ENCODE measurements at places on chromosomes 1 and 21.

DNA sequence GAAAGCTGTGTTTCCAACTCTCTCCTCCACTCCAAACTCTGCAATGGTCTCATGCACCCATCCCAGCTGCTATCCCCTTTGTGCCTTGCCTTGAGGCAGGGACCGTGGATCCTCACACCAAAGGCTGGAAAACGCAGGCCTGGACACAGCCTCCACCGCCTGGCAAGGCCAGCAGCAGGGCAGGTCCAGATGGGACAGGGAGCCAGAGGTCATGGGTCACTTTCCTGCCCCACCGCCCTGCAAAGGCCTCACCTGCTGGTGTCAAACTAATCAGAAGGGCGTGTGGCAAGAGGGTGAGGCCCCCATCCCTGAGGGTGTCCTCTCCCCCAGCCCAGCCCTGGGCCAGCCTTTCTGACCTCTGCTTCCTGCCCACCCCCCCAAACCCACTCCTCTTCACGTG, 106.3 kb downstream of the PAX7 start:
- no peak for DNase-seq

- no peak for DNase-seq
Observed at GRCh38 chr1:233121947-233122559, 171.6 kb downstream of the NTPCR start.

- DNase-seq: no peak
Observed at GRCh38 chr1:223842784-223843183, 3.0 kb downstream of the TP53BP2 start.

GRCh38 chr1:245978915-245979314, 528.2 kb downstream of the SMYD3 start:
- no peak for DNase-seq

GRCh38 chr1:203177470-203178039, 1.9 kb upstream of the MYBPH start:
- DNase-seq: no peak

DNA sequence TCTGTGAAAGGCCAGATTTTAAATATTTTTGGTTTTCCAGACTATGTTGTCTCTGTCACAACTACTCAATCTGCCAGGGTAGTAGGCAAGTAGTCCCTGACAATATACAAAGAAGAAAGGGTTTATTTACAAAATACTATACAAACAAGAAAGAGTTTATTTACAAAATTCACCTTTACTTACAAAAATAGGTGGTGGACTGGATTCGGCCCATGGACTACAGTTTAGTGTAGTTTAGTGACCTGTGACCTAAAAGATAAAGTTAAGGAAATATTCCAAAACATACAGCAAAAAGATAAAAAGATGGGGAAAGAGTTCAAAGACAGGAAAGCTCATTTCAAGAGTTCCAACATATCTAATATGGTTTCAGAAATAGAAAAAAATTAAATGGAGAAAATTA, 52.9 kb upstream of the MAP10 start:
- DNase-seq: no peak

DNA sequence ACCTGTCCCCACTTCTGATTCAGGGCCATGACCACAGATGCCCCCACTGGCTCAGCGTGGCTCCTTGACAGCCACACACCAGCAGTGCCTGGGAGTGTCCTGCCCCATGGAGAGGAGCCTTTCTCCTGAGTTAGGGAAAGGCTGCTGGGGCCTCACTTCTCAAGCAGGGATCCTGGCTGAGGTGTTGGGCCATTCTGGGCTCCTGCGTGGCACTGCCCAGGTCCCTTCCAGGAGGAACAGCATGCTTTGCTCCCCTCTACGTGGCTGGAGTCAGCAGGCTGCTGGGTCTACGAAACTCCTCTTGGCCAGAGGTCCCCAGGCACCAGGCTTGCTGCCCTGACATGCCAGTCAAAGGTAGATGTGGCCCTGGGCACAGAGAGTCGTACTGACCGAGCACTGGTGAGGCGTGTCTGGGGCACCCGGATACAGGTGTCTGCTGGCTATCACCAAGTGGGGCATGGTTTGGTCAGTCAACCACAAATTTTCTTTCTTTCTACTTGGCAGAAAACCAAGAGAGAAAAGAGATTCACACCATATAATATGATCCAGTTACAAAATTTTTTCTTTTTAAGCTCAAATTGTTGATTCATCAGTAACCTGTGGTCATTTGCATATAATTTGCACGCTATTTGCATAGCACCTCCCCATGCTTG, 4.1 kb downstream of the ADORA1 start:
- no peak for DNase-seq

- no peak for DNase-seq
Observed at GRCh38 chr1:53176452-53177208, 20.0 kb upstream of the CPT2 start.

- DNase-seq: no peak
Observed at GRCh38 chr1:59596432-59596831, 218.3 kb upstream of the HOOK1 start.

- DNase-seq: no peak
Observed at GRCh38 chr1:9422911-9423505, 116.3 kb upstream of the SLC25A33 start.

DNA sequence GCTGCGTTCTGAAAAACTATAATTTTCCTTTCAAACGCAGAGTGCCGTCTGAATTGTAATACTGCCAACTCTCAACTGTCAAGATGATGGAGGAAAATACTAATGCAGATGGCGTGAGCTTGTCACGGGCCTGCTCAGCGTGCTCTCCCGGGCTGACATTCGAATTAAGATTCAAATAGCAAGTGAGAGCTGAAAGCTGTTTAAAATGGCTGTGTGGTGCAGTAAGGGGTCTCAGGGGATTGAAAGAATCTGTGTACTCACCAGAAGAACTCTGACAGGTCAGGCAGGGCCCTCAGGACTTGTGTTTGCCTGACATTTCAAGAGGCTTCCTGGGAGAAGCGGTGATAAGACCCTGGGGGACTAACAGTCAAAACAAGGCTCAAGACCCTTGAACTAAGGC, 33.1 kb downstream of the ZMYND12 start:
- no peak for DNase-seq

DNA sequence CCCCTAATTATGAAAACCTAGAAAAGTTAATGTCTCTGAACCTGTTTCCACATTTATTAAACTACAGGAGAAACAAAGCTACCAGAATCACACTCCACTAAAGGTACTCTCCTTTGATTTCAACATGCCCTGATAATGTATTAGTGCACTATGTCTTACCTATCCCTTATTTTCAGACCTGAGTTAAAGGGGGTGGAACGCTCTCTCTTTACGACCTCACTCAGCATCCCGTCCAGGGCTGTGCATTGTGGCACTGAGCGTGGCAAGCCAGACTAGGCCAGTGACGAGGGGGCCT, 678 bp downstream of the LSM10 start:
- DNase-seq: no peak

- no peak for DNase-seq
Observed at GRCh38 chr1:45148209-45148825, 58.1 kb downstream of the ZSWIM5 start.

- no peak for DNase-seq
Observed at GRCh38 chr1:155015527-155016230, 13.1 kb downstream of the ZBTB7B start.

- DNase-seq: no peak
Observed at GRCh38 chr1:198498881-198499280, 41.6 kb downstream of the ATP6V1G3 start.

GRCh38 chr1:157469752-157470675, 82.3 kb downstream of the FCRL5 start:
- no peak for DNase-seq

GRCh38 chr1:2126331-2127186, 68.0 kb downstream of the FAAP20 start:
- DNase-seq: no peak

DNA sequence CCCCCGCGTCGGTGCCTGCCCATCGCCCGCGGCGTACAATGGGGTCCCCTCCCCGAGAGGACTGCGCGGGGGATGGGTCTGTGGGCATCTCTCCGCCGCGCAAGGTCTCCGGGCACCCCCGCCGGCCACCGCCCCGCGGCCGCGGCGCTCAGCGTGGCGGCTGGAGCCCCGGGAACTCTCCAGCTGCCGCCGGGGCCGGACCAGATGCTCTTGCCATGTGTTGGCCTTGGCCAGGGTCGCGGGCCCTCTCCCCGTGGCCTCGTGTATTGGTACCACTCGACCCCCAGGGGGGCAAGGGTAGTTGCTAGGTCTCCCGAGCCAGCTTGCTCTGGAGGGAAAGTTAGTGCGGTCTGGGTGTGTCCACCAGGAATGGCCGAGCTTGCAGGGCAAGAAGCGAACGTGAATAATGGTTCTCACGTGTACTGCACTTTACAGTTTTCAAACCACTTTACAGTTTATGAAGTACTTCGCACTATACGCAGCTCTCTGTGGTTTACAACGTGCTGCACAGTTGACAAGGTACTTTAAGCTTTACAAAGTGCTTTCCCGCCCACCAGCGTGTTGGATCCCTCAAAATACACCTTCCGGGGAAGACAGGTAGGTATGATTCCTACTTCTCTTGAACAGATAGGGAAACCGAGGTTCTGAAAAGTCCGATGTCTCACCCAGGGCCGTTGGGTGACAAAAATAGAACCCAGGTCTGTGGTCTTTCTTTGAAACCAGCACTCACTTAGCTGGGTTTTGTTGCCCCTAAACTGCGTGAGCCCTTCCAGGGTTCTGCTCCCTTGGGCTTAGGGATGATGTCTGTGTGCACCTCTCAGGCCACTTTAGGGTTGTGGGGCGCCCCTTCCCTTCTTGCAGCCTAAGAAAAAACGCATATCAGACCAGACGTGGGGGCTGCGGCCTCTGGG, 1.2 kb downstream of the EPHB2 start:
- no peak for DNase-seq

DNA sequence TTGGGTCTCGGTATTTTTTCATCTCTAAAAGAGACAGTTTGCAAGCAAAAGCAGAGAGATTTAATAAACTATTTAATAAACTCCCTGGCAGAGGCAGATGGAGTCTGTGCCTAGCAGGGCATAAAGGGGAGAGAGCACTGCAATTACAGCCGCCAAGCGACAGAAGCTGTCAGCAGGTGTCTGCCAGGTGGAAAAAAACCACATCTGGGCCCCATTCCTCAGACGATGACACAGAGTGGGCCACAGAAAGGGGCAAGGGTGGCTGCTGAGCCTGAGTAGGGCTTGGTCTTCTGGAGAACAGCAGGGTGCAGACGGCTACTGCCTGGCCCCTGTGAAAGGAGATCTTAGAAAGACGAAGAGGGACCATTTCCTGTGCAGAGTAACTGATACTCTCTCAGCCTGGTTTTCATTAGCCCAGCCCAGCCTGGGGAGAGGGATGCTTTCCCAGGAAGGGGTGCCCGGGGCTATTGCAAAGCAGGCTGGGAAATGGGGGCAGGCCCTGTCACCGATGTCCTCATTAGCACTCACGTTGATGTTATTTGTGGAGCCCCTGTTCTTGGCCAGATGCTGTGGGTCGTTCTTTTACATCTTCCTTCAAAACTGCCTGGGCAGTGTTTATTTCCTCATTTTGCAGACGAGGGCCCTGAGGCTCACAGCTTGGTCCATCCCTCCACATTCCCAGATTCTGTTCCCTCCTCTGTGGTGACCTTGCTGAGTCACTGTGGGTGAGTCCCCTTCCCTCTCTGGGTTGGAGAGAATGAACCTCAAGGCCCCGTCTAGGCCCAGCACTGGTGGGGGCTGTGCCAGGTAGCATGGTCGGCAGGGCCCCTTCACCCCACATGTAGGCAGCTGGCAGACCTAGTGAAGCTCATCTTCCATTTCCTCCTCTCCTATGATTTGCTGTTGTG, 472.7 kb downstream of the PTPRU start:
- no peak for DNase-seq

GRCh38 chr1:192395895-192396294, 79.1 kb downstream of the RGS21 start:
- no peak for DNase-seq

- no peak for DNase-seq
Observed at GRCh38 chr1:117561551-117561950, 44.3 kb upstream of the TENT5C start.

DNA sequence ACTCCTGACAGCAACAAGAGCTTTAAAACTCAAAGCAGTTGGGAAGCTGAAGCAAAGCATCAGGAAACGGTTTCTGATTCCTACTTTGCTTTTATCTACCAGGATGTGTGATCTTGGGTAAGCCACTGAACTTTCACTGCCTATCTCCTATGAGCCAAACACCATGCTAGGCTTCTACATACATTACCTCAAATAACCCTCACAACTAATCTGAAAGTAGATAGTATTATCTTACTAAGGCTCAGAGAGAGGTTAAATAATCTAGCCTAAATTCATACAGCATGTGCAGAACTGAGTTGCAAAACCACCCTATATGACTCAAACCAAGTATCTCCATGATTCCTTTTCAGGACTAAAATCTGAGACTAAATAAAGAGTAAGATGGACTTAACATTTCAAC, 83.8 kb downstream of the EVI5 start:
- DNase-seq: no peak

GRCh38 chr1:151165738-151166504, at the start of the genes LYSMD1 and SCNM1:
LYSMD1 (minus strand) TSS chr1:151165902; CDS start chr1:151165258, 644 bp downstream.
SCNM1 (plus strand) TSS chr1:151166144; CDS start chr1:151166153, 9 bp downstream.
- peak; percentile 93 for DNase-seq

GRCh38 chr1:226912587-226913176, 27.4 kb upstream of the COQ8A start:
- no peak for DNase-seq

DNA sequence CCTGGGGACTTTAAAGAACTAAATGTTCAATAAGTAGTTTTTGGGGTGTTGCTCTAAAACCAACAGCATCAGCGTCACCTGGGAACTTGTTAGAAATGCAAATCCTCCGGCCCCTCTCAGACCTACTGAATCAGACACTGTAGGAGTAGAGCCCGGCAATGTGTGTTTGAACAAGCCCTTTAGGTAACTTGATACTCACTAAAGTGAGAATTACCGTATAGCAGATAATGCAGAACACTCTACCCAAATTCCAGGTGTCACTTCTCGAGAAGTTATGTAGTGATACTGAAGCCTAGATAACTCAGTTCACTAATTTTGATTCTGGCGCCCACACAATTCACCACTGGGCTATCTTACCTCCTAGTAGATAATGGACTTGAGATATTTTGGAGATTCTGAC, 3.7 kb upstream of the DPT start:
- DNase-seq: no peak

GRCh38 chr1:29243871-29244200, 7.5 kb downstream of the PTPRU start:
- no peak for DNase-seq

GRCh38 chr1:243549108-243549507, 293.3 kb downstream of the SDCCAG8 start:
- no peak for DNase-seq

- no peak for DNase-seq
Observed at GRCh38 chr1:56424744-56425493, 154.4 kb downstream of the PLPP3 start.

- no peak for DNase-seq
Observed at GRCh38 chr1:231803353-231803752, 176.8 kb downstream of the DISC1 start.

GRCh38 chr1:178238722-178239510, 145.0 kb downstream of the RASAL2 start:
- no peak for DNase-seq

DNA sequence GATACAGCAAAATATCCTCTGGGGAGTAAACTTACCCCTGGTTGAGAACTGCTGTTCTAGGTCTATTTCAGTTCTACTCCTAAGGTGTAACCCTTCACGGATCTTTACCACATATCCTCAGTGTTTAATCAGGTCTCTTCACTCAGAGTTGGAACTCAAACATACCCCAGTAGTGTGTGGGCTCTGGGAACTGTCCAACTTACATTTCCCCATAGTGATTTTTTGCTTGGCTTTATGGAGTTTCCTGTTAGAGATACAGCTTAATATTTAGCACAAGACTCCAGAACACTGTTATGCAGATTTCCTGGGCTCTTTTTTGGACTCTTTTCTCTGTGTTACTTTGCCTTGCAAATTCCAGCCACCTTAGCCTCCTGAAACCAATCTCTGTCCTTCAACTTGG, 26.7 kb upstream of the LIN9 start:
- DNase-seq: no peak

- no peak for DNase-seq
Observed at GRCh38 chr1:218553197-218553596, 208.1 kb downstream of the TGFB2 start.
